ENCODE measurements at places on chromosomes 2 and 18.

DNA sequence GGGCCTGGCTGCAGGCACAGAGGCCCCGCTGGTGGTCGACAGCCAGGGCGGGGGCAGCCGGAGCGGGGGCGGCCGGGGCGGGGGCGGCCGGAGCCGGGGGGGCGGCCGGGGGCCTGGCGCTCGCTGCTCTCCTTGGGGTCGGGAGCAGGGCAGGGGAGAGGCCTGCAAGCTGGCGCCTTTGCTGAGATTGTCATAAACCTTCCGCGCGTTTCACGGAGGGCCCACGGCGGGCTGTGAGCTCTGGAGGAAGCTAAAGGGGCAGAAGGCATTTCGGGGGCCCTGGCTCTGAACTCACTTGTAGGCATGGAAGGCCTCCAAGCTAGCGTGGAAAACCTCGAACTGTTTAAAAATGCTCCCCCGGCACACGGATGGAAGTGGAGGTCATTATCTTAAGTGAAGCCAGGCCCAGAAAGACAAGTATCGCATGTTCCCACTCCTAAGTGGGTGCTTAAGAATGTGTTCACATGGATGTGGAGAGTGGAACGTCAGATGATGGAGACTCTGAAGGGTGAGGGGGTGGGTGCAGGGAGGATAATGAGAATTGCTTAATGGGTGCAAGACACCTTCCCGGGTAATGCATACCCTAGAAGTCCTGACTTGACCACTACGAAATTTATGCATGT is 629 bp downstream of the PRELID3A start:
- no peak for DNase-seq

GRCh38 chr2:49175831-49176230 is 21.5 kb upstream of the FSHR start:
- DNase-seq: no peak

- DNase-seq: no peak
Observed at GRCh38 chr2:191376981-191377629, 131.9 kb downstream of the MYO1B start.

- DNase-seq: no peak
Observed at GRCh38 chr2:236512902-236513435, 56.7 kb upstream of the ACKR3 start.
